ENCODE measurements at places on chromosomes 7 and 10.

DNA sequence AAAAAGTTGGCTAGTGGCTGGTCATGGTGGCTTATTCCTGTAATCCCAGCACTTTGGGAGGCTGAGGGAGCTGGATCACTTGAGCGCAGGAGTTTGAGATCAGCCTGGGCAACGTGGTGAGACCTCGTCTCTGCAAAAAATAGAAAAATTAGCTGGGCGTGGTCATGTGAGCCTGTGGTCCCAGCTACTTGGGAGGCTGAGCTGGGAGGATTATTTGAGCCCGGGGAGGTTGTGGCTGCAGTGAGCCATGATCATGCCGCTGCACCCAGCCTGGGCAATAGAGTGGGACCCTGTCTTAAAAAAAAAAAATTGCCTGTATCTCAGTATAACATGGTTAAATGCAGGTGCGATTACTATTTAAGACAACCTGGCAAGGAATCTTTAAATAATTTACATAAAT lies 61.0 kb downstream of the ADD3 start:
- DNase-seq = no peak
- no peak overlapping the region for H3K27ac ChIP-seq
- peaks cover 16% of the 10 kb centered on the region for H3K36me3 ChIP-seq
- no peaks in the 10 kb centered on the region for H3K27me3 ChIP-seq
- no peak overlapping the region for H3K4me3 ChIP-seq

GRCh38 chr7:90773269-90773668 lies 177.1 kb downstream of the CDK14 start:
- no peak overlapping the region for H3K4me3 ChIP-seq
- peaks cover 6% of the 10 kb centered on the region for H3K4me1 ChIP-seq

- peaks cover 88% of the 10 kb centered on the region for H3K4me1 ChIP-seq
- peak overlapping the region; percentile 71 for H3K27ac ChIP-seq
- no peaks in the 10 kb centered on the region for H3K36me3 ChIP-seq
- DNase-seq = peak; percentile 73
Observed at GRCh38 chr10:100735337-100736143, 9.8 kb upstream of the PAX2 start.

DNA sequence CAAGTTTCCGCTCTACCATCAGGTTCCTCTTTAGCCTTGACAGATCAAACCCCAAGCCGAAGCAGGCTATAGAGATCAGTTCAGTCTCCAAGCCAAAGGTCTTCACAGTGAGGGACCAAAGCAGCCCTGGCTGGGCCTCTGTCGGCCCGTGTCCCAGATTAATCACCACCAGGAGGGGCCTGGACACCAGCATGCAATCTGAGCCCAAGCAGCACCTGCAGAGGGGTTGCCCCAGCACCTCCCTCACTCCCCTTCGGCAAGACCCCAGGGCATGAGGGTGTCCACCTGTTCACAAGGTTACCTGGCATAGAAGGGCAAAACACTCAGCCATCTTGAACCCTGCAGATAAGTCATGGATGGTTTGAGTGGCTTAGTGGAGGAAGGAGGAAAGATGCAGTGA lies 36.0 kb downstream of the FBXW4 start:
- H3K27ac ChIP-seq = peak overlapping the region; percentile 55
- DNase-seq = no peak
- peaks cover 31% of the 10 kb centered on the region for H3K36me3 ChIP-seq
- H3K27me3 ChIP-seq = no peaks in the 10 kb centered on the region
- peaks cover 73% of the 10 kb centered on the region for H3K4me1 ChIP-seq
- peak overlapping the region; percentile 45 for H3K4me3 ChIP-seq

DNA sequence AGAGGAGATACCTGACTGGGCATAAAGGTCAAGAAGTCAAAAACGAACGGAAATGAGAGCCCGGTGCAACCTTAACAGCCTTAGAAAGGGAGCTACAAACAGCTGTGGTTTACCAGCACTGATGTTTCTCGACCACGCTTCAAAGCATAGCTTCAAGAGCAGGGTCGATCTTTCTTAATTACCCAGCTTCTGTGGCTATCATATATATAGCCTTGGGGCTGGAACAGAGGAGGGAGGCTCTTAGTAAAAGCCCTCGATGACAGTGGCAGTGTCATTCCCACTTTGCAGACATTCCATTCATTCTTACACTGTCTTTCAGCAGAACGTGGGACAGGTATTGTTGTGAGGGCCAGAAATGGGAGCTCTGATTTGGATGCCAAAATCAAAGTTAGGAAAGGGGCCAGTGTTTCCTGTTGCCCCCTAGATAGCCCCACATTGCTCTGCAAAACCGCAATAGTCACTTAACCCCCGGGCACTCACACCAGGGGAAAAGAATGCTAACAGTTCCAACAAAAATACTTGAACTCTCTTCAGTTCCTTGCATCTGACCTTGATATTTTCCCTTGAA lies 141.5 kb downstream of the MTPAP start:
- peaks cover 14% of the 10 kb centered on the region for H3K4me1 ChIP-seq
- peak overlapping the region; percentile 15 for H3K4me3 ChIP-seq
- peaks cover 4% of the 10 kb centered on the region for H3K27me3 ChIP-seq
- DNase-seq = no peak
- H3K27ac ChIP-seq = peak overlapping the region; percentile 1

- no peak for DNase-seq
- peaks cover 43% of the 10 kb centered on the region for H3K36me3 ChIP-seq
- H3K27ac ChIP-seq = no peak overlapping the region
- no peaks in the 10 kb centered on the region for H3K27me3 ChIP-seq
- H3K4me1 ChIP-seq = peaks cover 5% of the 10 kb centered on the region
- H3K4me3 ChIP-seq = no peak overlapping the region
Observed at GRCh38 chr10:114142018-114142417, 32.0 kb downstream of the CCDC186 start.

GRCh38 chr7:90222811-90223725 lies 11.5 kb downstream of the STEAP2 start:
- no peaks in the 10 kb centered on the region for H3K36me3 ChIP-seq
- H3K27ac ChIP-seq = no peak overlapping the region
- H3K4me1 ChIP-seq = peaks cover 4% of the 10 kb centered on the region
- no peak for DNase-seq

- H3K4me1 ChIP-seq = peaks cover 30% of the 10 kb centered on the region
- no peak overlapping the region for H3K27ac ChIP-seq
- peaks cover 5% of the 10 kb centered on the region for H3K27me3 ChIP-seq
Observed at GRCh38 chr7:26789481-26790184, 74.8 kb downstream of the SKAP2 start.

DNA sequence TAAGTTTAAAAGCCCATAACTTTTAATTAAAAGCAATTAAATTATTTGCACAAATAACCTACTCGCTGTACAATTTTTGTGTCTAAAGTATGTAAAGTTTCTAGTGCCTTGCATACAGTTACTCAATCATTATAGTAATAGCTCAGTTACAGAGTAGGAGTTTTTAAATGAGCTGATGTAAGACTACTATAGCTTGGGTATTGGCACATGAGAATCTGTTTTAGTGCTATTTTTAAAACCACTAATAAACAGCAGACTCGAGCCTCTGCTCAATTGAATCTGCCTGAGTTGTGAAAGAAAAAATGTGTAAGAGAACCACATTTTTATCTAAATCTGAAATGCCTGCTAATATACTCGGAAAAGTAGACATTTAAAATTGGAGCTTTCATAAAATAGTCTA lies 31.1 kb downstream of the CTNNA3 start:
- H3K36me3 ChIP-seq = no peaks in the 10 kb centered on the region
- no peaks in the 10 kb centered on the region for H3K27me3 ChIP-seq
- H3K4me3 ChIP-seq = no peak overlapping the region
- H3K4me1 ChIP-seq = peaks cover 15% of the 10 kb centered on the region

All from nephron progenitor cell (in vitro differentiated cells).